Esophagus muscularis mucosa (tissue), 4 donors: ENCODE measurements at places on chromosomes 5 and 9. TPM values are rescaled to one million over a fixed set of nuclear protein-coding genes. Genes with fewer than 3 reads are reported as not detected.
A peak's percentile ranks its signal among the peaks of the same experiment; 100 is the strongest.

The OR1Q1 gene
- total RNA-seq: not detected

DNA sequence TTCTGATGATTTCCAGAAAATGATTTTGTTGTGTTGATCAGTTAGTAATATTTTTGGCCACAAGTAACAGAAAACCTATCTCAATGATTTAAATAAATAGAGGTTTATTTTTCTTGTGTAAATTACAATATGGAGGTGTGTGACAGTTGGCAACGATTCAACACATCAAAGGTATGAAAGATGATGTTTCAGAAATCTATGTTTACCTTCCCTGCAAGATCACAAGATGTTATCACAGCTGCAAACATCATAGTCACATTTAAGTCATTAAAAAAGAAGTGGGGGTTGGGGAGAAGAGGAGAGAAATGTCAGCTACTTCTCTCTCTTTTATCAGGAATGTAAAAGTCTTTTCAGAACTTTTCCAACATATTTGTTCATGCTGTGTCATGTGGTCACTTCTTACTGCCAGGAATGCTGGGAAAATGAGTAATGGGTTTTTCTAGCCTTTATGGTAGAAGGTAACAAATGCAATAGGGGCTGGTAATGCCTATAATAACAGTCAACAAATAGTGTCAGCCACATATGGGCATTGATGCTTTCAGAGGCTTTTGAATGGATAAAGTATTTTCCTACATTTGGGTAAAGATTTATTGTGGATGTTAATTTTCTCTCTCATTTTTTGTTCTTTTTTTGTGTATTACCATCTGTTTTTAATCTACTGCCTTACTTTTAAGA is 742.7 kb downstream of the TLE1 start:
- H3K27ac ChIP-seq: no peak overlapping the region
- H3K4me3 ChIP-seq: no peak overlapping the region
- H3K4me1 ChIP-seq: peaks cover 8% of the 10 kb centered on the region
- no peak for DNase-seq
- no peaks in the 10 kb centered on the region for H3K36me3 ChIP-seq
- H3K27me3 ChIP-seq: no peaks in the 10 kb centered on the region

DNA sequence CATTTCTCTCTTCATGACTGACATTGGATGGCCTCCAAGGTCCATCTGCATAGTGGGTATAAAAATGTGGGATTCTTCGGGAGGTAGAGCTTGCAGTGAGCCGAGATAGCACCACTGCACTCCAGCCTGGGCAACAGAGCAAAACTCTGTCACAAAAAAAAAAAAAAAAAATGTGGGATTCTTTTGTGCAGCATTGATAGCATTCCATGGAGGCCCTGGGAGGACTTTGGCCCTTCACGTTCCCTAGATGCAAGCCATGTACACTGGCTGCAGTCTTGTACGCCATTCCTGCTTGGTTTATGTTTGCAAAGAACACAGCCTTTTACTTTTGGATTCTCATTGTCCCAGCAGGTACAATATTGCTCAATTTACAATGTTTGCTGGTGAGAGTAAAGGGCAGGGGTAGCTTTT is 157.8 kb downstream of the SLCO4C1 start:
- no peaks in the 10 kb centered on the region for H3K27me3 ChIP-seq
- no peak overlapping the region for H3K4me3 ChIP-seq
- no peak overlapping the region for H3K27ac ChIP-seq
- no peaks in the 10 kb centered on the region for H3K4me1 ChIP-seq
- DNase-seq: no peak

The IL7R gene
- total RNA-seq: 10.6 TPM

The C5orf58 gene
- not detected for total RNA-seq

The CDKN2A gene
- 5.0 TPM for total RNA-seq

DNA sequence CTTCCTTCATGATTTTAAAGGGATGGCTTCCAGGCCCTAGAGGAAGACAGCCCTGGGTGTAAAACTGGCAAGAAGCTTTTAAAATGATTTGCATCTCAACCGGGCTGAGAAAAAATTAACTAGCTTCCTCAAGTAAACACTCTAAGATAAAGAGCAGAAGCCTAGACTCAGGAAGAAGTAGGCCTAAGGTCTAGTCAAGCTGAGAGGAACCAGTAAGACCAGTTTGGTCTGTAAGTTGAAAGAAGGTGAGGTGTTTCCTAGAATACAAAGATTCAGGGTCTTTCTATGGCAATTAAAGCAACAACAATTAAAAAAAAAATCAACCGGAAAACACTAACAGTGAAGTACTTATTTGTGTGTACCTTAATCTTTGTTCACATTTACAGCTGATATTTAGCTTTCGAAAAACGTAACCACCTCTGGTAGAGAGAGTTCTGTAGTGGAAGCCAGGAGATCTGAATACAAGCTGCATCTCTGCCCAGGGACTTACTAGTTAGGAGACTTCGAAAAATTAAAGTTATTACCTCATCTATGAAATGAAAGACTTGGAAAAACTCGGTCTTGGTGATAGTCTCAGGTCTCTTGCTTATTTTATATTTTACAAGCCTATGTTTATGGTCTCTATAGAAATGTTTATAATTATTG is 75.7 kb downstream of the TUSC1 start:
- DNase-seq: no peak
- no peak overlapping the region for H3K27ac ChIP-seq
- no peaks in the 10 kb centered on the region for H3K36me3 ChIP-seq
- H3K27me3 ChIP-seq: no peaks in the 10 kb centered on the region
- H3K4me1 ChIP-seq: no peaks in the 10 kb centered on the region

The ASS1 gene
- total RNA-seq: 99.5 TPM

DNA sequence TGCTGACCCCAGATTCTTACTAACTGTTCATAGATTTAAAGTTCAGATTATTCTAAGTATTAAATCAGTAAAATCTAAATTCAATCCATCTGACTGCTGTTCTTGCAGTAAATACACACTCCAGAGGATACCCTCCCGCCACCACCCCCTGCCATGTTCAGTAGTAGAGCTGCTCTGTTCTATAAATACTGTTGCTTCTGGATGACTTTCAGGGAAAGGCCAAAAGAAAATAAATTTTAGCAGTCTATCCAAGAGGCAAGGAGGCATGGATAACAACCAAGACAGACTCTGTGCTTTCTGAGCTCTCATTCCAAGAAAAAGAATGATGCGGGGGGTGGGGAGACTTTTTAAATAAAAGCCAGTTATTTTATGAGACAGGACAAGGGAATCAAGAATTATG is 115.1 kb downstream of the ADAMTS6 start:
- H3K27ac ChIP-seq: no peak overlapping the region
- no peaks in the 10 kb centered on the region for H3K4me1 ChIP-seq
- no peak for DNase-seq
- H3K36me3 ChIP-seq: no peaks in the 10 kb centered on the region

DNA sequence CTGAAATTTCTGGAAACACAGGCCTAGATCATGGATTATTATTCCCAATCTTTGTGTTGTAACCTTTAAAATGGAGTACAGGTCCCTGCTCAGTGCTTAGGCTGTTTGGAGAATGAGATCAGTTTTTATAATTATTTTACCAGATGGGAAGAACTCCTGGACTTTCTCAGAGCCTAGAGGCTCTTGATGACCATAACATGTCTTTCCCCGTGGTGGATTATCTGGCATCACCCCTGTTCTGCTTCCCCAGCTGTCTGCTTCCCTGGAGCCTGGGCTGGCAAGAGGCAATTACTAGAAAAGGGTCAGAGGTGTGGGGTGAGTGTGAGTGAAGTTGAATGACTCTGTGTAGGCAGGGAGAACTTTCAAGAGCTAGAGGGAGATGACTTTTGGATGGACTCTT is 143.0 kb downstream of the CARTPT start:
- H3K4me1 ChIP-seq: peaks cover 32% of the 10 kb centered on the region
- no peak for DNase-seq
- no peak overlapping the region for H3K4me3 ChIP-seq
- no peak overlapping the region for H3K27ac ChIP-seq

- no peak overlapping the region for H3K4me3 ChIP-seq
- peak overlapping the region; percentile 3 for H3K27ac ChIP-seq
- no peak for DNase-seq
- peaks cover 80% of the 10 kb centered on the region for H3K4me1 ChIP-seq
- H3K27me3 ChIP-seq: no peaks in the 10 kb centered on the region
- H3K36me3 ChIP-seq: peaks cover 2% of the 10 kb centered on the region
Observed at GRCh38 chr9:135887021-135887507, 20.3 kb downstream of the CAMSAP1 start.

The OR2V2 gene
- not detected for total RNA-seq

The GOLM1 gene
- 7.6 TPM for total RNA-seq

The LRRC14B gene
- not detected for total RNA-seq

The CSF1R gene
- total RNA-seq: 24.9 TPM

GRCh38 chr5:113038714-113039113 is 62.1 kb downstream of the DCP2 start:
- peaks cover 5% of the 10 kb centered on the region for H3K4me1 ChIP-seq
- H3K27ac ChIP-seq: no peak overlapping the region
- no peaks in the 10 kb centered on the region for H3K27me3 ChIP-seq
- peak; percentile 64 for DNase-seq
- no peaks in the 10 kb centered on the region for H3K36me3 ChIP-seq
- H3K4me3 ChIP-seq: no peak overlapping the region

GRCh38 chr5:43335681-43336080 is 22.5 kb upstream of the HMGCS1 start:
- H3K27ac ChIP-seq: no peak overlapping the region
- no peaks in the 10 kb centered on the region for H3K36me3 ChIP-seq
- H3K27me3 ChIP-seq: no peaks in the 10 kb centered on the region
- no peaks in the 10 kb centered on the region for H3K4me1 ChIP-seq
- no peak overlapping the region for H3K4me3 ChIP-seq
- no peak for DNase-seq

The SLC1A1 gene
- total RNA-seq: 2.0 TPM

The TAF11L10 gene
- not detected for total RNA-seq

The ADAMTSL1 gene
- total RNA-seq: 150 TPM

The SWI5 gene
- 21.3 TPM for total RNA-seq

- no peaks in the 10 kb centered on the region for H3K27me3 ChIP-seq
- H3K4me1 ChIP-seq: peaks cover 6% of the 10 kb centered on the region
- H3K4me3 ChIP-seq: no peak overlapping the region
- no peaks in the 10 kb centered on the region for H3K36me3 ChIP-seq
- no peak for DNase-seq
Observed at GRCh38 chr5:165627548-165628170, 2122.2 kb downstream of the MAT2B start.

DNA sequence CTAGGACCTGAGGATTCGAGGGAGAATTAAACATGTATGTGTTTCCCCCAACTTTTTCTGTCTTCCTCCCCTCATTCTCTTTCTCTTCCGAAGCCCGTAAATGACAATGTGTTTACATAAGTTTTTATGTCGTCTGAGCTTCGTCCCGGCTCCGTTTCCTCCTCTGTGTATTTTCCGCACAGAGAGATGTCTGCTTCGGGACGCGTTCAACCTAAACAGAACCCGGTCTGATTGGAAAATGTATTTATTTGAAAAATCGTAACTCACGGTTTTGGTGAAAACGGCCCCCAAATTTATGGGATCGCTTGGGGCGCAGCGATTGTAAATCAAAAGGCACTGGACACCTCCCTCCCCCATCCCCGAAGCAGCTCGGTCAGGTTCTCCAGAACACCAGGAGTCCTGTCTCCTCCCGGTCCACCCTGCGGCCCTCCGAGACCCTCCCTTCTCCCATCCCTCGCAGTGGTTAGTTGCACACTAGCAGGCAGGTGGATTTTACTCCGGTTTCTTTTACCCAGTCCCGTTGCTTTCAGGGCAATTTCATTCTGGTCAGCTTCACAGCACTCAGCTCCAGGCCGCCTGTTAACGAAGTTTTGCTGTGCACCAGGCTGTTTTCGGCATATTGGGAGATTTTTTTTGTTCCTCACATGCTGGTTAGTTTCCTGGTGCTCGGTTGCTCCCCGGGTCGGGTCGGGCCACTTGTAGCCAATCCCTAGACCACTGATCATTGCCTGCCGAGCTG is 5.8 kb upstream of the HAND1 start:
- H3K27ac ChIP-seq: no peak overlapping the region
- H3K4me3 ChIP-seq: no peak overlapping the region
- no peak for DNase-seq
- H3K4me1 ChIP-seq: peaks cover 46% of the 10 kb centered on the region
- H3K27me3 ChIP-seq: peaks cover 13% of the 10 kb centered on the region

The DBN1 gene
- total RNA-seq: 131 TPM

- H3K27me3 ChIP-seq: no peaks in the 10 kb centered on the region
- H3K27ac ChIP-seq: peak overlapping the region; percentile 94
- no peak overlapping the region for H3K4me3 ChIP-seq
- no peak for DNase-seq
- no peaks in the 10 kb centered on the region for H3K36me3 ChIP-seq
Observed at GRCh38 chr9:127422133-127422782, 1.9 kb upstream of the ZNF79 start.

The TBC1D13 gene
- total RNA-seq: 13.3 TPM

GRCh38 chr9:124764774-124765438 is 6.2 kb downstream of the NR6A1 start:
- no peak for DNase-seq
- H3K27me3 ChIP-seq: no peaks in the 10 kb centered on the region
- H3K36me3 ChIP-seq: no peaks in the 10 kb centered on the region
- no peak overlapping the region for H3K4me3 ChIP-seq

GRCh38 chr9:137423514-137424291 is 510 bp downstream of the NOXA1 start:
- no peaks in the 10 kb centered on the region for H3K36me3 ChIP-seq
- peaks cover 36% of the 10 kb centered on the region for H3K4me1 ChIP-seq
- peak overlapping the region; percentile 100 for H3K4me3 ChIP-seq
- DNase-seq: no peak

DNA sequence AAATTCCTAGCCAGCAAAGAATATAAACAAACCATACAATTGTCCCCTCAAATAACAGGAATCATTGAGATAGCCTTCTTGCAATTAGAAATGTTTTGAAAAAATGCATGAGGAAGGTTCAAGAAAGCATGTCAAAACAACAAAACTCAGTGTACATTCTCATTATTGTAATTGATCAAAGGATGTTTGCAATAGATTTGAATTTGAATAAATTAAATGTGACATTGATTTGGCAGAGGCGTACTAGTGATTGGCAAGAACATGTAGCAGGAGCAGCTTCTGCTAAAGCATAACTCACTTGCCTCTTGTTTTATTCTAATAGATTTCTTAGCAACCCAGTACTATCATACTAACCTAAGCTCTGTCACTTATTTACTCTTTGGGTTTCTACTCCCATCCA is 19.9 kb downstream of the SMIM15 start:
- H3K36me3 ChIP-seq: no peaks in the 10 kb centered on the region
- H3K27ac ChIP-seq: no peak overlapping the region
- H3K27me3 ChIP-seq: no peaks in the 10 kb centered on the region
- no peaks in the 10 kb centered on the region for H3K4me1 ChIP-seq
- H3K4me3 ChIP-seq: no peak overlapping the region
